Sigmoid colon (tissue), 7 donors: ENCODE measurements at places on chromosomes 2 and 18. TPM values are rescaled to one million over a fixed set of nuclear protein-coding genes. Genes with fewer than 3 reads are reported as not detected.

DNA sequence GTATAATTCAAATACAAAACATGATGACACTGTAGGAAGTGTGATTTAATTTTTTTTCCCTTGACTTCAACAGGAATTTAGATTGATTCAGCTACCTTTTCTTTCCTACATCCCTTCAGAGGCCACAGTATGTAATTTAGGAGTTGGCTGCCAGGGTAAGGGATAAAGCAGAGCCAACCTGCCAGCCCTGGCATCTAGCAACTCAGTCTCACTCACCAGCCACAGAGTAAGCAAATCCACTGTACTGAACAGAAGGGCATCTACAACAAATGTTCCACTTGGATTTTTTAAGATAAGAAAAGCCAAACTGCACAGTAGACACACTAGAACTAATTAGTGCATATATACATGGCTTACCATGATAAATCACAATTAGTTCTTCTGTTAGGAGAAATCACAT, 54.3 kb upstream of the PEX13 start:
- DNase-seq: no peak

DNA sequence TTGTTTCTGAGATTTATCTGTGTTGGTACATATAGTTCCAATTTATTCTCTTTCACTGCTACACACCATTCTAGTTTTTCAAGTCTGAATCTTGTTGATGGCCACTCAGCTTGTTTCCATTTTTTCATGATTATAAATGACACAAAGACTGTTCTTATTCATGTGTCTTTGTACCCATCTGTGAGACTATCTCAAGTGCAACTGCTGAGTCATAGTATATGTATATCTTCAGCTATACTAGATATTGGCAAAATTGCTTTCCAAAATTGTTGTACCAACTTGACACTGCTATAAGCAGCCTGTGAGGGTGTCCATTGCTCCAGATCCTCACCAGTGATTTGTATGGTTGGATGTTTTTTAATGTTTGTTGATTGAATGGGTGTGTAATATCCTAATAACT, 37.2 kb upstream of the RTN4 start:
- no peak for DNase-seq

GRCh38 chr2:75133621-75134570, 65.4 kb downstream of the TACR1 start:
- no peak for DNase-seq

DNA sequence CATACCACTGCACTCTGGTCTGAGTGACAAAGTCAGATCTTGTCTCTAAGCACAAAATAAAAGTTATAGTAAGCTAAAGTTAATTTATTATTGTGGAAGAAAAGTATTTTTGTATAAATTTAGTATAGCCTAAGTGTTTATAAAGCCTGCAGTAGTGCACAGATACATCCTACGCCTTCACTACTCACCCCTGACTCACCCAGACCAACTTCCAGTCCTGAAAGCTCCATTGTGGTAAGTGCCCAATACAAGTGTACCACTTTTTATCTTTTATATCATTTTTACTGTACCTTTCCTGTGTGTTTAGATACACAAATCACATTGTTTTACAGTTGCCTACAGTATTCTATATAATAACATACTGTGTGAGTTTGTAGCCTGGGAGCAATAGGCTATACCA, 57.5 kb downstream of the UBE2E3 start:
- no peak for DNase-seq

The PDCD1 gene
- 0.36 TPM for total RNA-seq

The MARCHF4 gene
- not detected for total RNA-seq

DNA sequence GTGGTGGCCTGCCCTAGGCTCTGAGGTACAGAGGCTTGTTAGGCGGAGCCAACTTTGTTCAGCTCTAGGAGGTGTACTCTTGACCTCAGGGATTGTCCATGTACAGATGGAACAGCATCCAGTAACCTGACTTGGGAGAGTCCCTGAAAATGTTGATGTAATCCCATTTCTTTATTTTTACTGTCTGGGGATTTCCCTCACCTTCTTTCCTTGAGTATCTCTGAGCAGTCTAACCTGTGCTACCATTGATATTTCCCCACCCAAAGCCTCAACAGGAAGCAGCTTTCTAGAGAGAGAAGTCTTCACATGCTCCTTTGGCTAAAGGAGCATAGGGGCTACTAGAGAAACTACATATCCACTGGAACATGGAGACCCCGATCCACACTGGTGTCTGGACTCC, 10.4 kb downstream of the IL36A start:
- DNase-seq: no peak

GRCh38 chr18:69216321-69216720, 184.4 kb upstream of the DOK6 start:
- no peak for DNase-seq

GRCh38 chr2:135843671-135844070, 6.7 kb upstream of the LCT start:
- no peak for DNase-seq

The CD226 gene
- total RNA-seq: 0.49 TPM

- no peak for DNase-seq
These were observed 780 bp downstream of the HTRA2 start for GRCh38 chr2:74530239-74531187.

The ATP8B1 gene
- total RNA-seq: 14.9 TPM

DNA sequence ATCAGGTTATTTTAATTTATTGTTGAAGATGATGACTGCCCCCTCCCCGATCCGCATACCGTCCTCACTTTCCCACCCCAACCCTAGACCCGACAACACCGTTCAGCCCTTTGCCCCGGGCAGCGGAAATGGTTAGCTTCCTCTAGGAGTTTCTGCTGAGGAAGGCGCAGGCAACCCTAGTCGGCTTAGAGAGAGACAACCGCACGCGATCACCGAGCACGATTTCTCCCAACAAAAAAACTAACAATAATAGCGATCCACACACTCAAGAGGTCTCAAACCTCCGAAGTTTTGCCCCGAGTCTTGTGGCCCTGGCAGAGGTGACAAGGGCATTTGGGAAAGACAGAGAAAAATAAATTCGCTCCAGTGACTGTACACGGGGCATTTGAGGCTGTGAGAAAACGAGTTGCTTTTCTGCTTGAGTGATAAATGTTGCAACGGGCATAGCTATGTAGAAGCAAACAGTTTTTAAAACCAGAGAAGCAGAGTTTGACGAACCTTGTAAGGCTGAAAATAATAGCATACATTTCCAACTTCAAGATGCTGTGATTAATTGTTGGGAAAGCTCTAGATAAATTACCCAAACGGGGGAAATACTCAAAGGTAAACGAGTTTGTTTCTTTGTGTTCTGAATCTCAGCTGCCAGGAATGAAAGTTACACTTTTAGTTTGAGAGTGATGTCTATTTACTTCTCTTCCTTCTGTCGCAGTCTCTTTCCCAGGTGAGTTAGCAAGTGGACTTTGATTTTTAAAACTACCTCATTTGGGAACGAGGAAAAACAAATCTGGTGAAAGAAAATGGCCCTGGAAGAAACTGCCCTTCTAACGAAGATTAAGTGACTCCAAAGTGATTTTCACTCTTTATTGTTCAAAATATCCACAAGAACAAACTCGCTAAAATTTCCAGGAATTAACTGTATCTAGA, 11.0 kb upstream of the SIX3 start:
- no peak for DNase-seq

The LIMS4 gene
- 11.9 TPM for total RNA-seq

The REV1 gene
- total RNA-seq: 46.7 TPM

GRCh38 chr2:127462461-127462860, 44.2 kb downstream of the PROC start:
- DNase-seq: no peak

DNA sequence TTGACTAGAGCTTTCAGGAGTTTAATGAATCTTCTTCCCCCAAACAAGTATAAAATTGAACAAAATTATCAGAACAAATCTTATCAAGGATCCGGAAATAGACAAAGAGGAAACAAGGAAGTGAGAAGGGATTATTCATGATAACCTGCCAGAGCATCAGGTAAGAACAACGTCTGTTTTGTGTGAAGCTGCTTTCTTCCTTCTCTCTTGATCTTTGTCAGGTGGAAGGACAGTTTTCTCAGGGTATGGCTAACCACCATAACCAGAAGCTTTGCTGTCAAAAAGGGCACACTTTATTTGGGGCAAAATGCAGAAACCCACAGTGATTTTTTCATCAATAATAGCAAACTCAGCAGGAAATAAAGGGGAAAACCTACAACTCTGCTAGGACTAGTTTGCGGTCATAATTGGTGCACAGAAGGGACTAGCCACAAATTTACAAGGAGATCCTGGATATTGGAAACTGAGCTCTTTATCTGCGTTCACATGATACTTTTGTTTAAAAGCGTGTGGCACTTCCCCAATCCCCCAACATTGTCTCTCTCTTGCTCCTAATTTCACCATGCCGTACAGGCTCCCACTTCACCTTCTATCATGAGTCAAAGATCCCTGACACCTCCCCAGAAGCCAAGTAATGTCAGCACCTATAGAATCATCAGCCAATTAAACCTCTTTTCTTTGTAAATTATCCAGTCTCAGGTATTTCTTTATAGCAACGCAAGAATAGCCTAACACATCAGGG, 124.2 kb downstream of the FSIP2 start:
- DNase-seq: no peak

DNA sequence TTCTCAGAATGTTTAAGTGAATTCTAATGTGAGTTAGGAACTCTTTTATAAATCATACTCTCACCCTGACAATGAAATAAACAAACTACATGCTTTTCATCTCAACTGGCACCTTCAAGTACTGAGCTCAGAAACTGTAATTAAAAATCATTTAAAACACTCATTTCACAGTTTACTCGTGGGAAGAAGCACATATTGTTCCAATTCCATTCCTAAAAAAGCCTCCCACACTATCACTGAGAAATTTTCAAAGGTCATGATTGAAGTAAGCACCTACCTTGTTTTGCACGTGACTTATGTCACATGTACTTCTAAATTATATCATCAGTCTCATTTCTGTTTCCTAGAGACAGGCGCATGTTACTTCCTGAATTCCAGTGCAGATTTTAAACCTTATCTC, 678.1 kb upstream of the SLC8A1 start:
- DNase-seq: no peak

The MTLN gene
- total RNA-seq: 135 TPM

GRCh38 chr2:2131075-2131789, 199.8 kb downstream of the MYT1L start:
- DNase-seq: no peak

DNA sequence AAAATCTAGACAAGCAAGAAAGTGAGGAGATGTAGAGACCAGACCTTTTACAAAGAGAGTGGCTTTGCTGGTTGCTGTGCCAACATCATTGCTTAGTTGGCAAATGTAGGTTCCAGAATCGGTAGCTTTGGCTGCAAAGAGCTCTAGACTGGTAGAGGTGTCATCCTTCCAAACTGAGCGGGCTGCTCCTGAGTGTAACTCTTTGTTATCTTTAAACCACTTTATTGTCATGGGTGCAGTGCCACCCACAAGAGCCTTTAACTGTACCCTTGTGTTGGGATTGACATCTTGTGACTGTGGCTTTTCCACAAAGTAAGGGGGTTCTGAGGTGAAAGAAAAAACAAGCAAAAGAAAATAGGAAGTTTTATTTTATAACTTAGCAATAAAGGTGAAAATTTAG, 77.2 kb downstream of the TTN start:
- DNase-seq: no peak

- no peak for DNase-seq
These were observed 11.7 kb upstream of the EDAR start for GRCh38 chr2:109000738-109001137.

DNA sequence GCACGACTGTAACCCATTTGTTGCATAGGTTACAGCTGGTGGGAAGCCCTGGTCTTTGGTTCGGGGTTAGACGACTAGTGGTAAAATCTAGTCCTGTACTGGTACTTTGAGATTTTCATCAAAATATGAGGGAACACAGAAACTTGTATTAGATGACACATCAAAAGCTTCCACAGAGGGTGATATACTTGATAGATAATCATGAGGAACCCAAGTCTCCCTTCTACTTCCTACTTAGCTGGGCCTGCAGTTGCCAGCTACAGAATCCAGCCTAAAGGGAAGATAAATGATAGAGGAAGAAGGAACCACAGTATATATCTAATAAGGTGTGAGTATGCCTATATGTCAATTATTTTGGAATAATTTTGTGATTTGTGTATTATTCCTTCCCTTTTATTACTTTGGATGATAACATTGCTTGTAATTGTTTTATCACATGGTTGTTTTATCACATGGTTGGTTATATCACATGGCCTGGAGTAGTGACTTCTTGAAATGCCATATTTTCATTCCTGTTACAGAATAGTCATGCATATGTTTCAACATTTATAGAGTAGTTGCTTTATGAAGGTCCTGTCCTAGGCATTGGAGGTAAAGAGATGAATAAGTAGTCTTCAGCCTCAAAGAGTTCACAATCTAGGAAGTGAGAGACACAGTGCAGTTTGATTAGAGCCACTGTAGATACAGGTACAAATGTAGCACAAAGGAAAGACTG, 2.9 kb downstream of the AGPS start:
- DNase-seq: no peak

- DNase-seq: no peak
These were observed 1.8 kb downstream of the GNLY start for GRCh38 chr2:85695691-85696668.

GRCh38 chr2:29261003-29261402, 145.8 kb downstream of the CLIP4 start:
- peak; percentile 46 for DNase-seq

The OTOS gene
- not detected for total RNA-seq

GRCh38 chr2:85998071-85998991, 107.4 kb downstream of the POLR1A start:
- DNase-seq: peak; percentile 76

The GPBAR1 gene
- 3.1 TPM for total RNA-seq

DNA sequence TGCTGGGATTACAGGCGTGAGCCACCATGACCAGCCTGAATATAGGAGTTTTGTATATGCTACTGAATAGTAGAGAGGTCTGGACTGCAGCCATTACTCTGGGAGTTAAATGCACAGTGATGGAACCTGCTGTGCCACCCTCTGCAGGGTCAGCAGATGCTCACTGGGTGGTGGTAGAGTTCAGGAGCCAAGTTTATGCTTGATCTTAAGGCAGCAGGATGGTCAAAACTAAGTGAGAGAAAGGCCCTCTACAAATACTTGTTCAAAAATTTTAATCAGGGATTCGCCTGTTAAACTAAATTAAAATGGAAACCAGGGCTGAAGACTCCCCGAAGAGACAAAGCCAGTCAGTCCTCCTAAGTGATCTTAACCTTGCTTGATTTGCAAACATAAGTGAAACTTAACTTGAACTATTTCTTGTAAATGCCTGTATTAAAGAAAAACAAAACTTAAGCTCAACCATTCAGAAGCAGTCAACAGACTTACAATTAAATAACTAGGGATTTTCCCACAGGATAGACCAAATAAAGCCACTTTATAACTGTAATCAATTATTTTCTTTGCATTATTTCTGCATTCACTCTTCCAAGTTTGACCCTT, 4.2 kb upstream of the WDFY1 start:
- no peak for DNase-seq

- no peak for DNase-seq
These were observed 162.2 kb downstream of the BABAM2 start for GRCh38 chr2:28052691-28053090.
